RCC 7860 (cell line): ENCODE measurements at places on chromosomes 2 and 18.
A peak's percentile ranks its signal among the peaks of the same experiment; 100 is the strongest.

DNA sequence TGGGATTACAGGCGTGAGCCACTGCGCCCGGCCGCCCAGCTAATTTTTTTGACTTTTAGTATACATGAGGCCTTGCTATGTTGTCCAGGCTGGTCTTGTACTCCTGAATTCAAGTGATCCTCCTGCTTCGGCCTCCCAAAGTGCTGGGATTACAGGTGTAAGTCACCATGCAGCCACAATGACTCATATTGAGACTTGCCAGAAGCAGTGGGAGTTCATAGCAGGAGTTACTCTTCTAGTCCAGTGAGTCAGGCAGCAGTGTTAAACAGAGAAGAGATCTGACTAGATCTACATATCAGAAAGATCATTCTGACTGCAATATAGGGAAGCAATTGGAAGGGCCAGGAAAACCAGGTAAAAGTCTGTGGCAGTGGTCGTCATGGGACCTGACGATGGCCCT is 1.5 kb upstream of the FLACC1 start:
- peak; percentile 81 for DNase-seq

- no peak for DNase-seq
These were observed 344.0 kb upstream of the VWC2L start for GRCh38 chr2:214066862-214067261.

GRCh38 chr2:157174321-157174720 is 83.2 kb upstream of the GALNT5 start:
- DNase-seq = no peak

GRCh38 chr18:59141294-59142068 is 1.8 kb downstream of the SEC11C start:
- DNase-seq = no peak

DNA sequence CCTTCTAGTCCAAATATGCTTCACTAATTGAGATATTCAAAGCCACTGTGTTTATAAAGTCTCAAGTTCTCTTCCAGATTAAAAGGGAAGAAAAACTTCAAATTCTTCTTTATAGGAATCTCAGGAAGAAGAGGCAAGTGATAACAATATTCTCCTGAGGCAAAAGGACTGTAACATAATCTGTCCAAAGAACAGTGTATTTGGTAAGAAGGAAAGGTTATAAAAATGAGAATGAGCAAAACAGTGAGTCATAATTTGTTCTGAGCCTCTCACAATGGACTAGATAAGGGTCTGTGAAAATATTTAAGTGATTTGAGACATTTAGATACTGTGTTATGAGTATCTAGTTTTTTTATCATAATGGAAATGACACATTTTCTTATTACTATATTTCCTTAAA is 44.3 kb downstream of the SNRPD1 start:
- DNase-seq = no peak

GRCh38 chr18:45008694-45009413 is 328.2 kb downstream of the SETBP1 start:
- no peak for DNase-seq

DNA sequence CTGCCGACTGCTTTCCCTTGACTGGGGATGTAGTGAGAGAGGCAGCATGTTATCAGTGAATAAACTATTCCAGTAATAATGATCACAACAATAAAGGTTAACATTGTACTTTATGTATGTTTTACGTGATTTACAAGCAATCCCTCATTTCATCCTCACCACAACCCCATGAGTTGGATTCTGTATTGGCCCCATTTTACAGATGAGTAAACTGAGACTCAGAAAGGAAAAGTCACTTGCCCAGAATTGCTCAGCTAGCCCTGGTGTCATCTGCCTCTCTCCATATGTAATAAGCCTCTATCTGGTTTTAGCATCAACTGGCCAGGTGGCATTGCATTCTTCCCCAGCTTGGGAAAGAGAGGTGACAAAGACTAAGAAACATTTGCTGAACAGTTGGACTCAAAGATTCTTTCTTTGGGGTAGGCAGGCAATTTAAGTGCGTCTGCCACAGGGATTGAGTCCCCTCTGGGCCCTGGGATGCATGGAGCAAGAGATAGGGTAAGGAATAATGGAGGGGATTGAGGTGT is 2.2 kb downstream of the CXCR2 start:
- DNase-seq = no peak

DNA sequence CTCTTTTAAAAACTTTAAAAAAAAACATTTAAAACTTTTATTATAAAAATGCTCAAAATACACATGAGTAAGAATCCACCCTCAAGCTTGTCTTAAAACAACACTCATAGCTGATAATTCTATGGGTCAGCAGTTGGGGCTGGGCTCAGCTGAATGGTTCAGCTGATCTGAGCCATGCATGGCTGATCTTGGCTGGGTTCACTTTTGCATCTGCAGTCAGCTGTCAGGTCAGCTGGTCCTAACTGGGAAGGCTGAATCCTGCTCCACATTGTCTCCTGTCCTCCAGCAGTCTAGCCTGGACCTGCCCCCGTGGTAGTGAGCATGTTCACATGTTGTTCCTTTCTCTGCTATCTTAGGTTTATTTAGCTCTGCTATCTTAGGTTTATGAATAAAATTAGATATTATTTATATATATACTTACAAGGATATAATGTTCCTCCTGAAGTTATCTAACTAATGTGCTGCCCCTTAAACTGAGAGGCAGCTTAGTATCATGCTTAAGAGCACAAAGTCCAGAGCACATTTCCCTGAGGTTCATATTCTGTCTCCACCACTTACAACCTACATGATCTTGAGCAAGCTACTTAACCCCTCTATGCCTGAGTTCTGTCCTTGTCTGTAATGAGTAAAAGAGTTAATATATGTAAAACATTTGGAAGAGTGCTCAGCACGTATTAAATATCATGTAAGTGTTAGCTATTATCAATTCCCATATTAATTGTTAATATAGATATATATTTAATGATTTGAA is 309.4 kb downstream of the PTPRM start:
- peak; percentile 54 for DNase-seq

- no peak for DNase-seq
These were observed 209.6 kb downstream of the RPRM start for GRCh38 chr2:153268941-153269461.

DNA sequence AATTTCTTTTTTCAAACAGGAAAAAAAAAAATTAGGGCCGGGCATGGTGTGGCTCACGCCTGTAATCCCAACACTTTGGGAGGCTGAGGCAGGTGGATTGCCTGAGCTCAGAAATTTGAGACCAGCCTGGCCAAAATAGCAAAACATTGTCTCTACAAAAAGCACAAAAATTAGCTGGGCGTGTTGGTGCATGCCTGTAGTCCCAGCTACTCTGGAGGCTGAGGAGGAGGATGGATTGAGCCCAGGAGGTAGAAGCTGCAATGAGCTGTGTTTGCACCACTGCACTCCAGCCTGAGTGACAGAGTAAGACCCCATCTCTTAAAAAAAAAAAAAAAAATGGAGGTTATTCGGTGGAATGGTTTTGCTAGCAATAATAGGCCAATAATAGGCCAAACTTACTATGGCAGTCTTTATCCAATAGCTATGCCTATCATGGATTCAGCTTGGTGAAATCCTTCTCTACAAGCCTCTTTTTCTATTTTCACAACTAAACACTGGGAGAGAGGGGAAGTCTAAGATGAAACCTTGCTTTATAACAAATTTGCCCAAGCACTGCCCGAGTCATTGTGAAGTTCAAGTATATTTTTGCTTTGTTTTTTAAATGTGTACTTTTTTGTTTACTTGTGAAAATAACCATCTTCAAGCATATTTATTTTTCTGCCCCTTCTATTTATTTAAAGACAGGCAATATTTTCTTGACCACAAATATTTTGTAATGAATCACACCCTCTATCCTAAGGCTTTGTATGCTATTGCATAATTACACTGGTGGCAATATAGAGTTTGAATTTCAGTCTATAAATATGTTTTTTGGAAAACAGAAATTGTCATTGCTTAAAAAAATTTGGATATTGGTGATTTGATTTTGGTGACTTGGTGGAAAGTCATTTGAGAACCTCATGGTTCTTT is 20.0 kb upstream of the KYNU start:
- no peak for DNase-seq
